ENCODE measurements at places on chromosomes 3 and 15.

DNA sequence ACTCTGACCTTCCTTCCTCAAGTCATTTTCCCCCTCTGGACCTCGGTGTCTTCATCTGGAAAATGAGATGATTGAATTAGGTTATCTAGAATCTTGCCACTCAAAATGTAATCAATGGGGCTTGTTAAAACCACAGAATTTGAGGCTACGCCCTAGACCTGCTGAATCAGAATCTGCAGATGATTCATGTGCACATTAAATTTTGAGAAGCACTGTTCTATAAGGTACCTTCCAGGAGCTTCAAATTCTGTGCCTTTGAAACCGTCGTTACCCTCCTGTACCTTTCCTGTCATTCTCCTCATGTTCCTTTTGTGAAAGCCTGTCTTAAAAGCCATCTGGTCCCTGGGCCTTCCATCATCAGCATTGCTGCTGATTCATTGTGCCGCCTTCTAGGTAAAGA is 172.4 kb upstream of the TOPAZ1 start:
- no peak for DNase-seq

DNA sequence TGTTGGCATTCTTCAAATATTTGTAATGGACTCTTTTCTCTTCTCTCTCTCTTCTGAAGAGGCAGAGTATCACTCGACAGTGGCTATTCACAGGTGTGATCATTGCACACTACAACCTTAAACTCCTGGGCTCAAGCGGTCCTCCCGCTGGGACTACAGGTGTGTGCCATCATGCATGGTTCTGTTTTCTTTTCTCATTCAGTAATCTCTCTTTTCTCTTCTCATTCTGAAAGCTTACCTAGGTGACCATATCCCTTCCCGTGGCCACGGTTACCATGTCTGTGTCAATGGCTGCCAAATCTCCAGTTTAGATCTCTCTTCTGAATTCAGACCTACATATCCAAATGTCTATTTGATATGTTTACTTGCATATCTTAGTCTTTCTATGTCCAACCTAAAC is 96.3 kb downstream of the SOX2 start:
- no peak for DNase-seq

GRCh38 chr15:77807115-77807514 is 174.4 kb upstream of the LINGO1 start:
- DNase-seq = no peak

GRCh38 chr3:37218206-37218605 is 43.8 kb upstream of the LRRFIP2 start:
- DNase-seq = no peak

- DNase-seq = no peak
Measured at GRCh38 chr15:52652984-52653383, 26.2 kb downstream of the ATOSA start.

GRCh38 chr3:183378008-183378407 is 50.4 kb downstream of the MCF2L2 start:
- no peak for DNase-seq

GRCh38 chr3:11371747-11372146 is 99.5 kb downstream of the ATG7 start:
- no peak for DNase-seq

DNA sequence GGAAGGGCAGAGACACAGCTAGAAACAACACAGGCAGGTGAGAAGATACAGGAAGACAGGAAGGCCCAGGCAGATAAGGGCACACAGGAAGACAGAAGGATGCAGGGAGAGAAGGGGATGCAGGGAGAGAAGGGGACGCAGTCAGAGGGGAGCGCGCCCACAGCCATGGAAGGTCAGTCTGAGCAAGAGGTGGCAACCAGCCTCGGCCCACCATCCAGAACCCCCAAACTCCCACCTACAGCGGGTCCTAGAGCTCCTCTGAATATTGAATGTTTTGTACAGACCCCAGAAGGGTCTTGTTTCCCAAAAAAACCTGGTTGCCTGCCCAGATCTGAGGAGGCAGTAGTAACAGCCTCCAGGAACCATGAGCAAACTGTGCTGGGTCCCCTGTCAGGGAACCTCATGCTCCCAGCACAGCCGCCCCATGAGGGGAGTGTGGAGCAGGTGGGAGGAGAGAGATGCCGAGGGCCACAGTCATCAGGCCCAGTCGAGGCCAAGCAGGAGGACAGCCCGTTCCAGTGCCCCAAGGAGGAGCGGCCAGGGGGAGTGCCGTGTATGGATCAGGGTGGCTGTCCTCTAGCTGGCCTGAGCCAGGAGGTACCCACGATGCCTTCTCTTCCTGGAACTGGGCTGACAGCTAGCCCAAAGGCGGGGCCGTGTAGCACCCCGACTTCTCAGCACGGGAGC is 27.6 kb upstream of the SLC28A1 start:
- no peak for DNase-seq

GRCh38 chr3:151426341-151426657 is 34.6 kb downstream of the IGSF10 start:
- DNase-seq = no peak

GRCh38 chr3:173734473-173734872 is 336.9 kb downstream of the NLGN1 start:
- DNase-seq = no peak

DNA sequence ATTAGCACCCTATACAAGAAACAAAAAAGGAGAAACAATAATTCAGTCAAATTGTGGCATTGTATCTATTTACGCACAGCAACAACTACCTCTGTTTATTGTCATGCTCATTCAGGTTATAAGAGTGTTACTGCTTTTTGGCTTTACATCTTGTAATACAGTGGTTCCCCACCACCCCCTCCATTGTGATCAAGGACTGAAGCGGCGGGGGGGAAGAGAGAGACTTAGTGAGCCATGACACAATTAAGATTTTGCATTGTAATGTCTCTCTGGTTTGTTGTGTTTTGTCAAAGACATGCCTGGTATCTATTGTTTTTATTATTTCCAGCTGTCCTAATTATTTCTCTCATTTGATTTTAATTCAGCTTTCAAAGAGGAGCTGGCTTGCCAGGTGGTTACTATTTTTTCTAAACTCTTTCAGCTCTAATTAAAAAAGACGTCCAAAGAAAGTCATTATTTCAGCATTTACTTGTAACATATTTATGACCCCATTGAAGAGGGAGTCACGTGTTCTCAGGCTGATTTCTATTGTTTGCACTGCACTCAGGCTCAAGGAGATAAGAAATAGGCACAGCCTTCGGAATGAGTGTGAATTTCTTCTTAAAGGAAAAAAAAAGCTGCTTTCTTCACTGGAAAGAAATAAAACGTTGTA is 234.4 kb upstream of the TBL1XR1 start:
- DNase-seq = no peak

- DNase-seq = no peak
Measured at GRCh38 chr3:128315313-128315712, 151.4 kb downstream of the DNAJB8 start.

- no peak for DNase-seq
Measured at GRCh38 chr3:35498506-35499210, 140.7 kb upstream of the ARPP21 start.

DNA sequence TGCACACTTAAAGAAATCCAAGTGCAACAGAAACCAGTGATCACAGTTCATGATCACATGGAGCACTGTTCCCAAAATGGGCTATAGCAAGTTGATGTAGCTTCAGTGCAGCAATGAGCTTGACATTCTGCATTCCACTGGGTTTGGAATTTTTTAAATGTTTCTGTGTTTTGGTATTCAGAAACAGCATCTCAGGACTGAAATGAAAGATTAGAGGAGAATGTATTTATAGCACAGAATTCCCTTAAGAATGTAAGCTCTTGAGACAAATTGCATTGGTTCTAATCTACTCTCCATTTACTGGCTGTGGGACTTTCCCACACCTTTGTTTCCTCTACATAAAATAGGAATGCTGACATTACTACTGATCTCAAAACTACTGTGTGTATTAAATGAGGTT is 162.7 kb downstream of the FGF12 start:
- no peak for DNase-seq

- DNase-seq = no peak
Measured at GRCh38 chr15:78804391-78804792, 6.9 kb downstream of the ADAMTS7 start.

DNA sequence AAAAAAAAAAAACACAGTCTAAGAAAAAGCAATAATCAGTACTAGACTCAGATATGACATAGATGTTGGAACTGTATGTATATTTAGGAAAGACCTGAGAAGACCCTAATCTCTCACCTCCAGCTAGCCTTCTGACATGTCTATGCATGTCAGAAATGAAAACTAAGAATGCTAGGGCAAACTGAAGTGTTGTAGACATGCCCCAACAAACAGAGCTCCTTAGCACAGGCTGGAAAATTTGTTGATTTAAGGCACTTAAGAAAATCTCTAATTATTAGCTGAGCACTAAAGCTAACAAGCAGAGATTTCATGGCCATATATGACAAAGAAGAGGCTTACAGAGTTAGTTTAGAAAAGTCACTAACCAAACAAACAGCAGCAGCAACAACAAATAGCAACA is 45.5 kb upstream of the PRSS50 start:
- DNase-seq = no peak

GRCh38 chr15:51580982-51581381 is 41.6 kb downstream of the DMXL2 start:
- DNase-seq = no peak

- DNase-seq = no peak
Measured at GRCh38 chr15:41564286-41564959, 5.4 kb downstream of the TYRO3 start.

GRCh38 chr3:124200407-124200806 is 208.5 kb upstream of the ROPN1 start:
- DNase-seq = no peak

GRCh38 chr15:98421419-98422129 is 226.8 kb upstream of the IGF1R start:
- DNase-seq = no peak

All from GM04503 (cell line).